ENCODE measurements at places on chromosomes 3 and 15. TPM values are rescaled to one million over a fixed set of nuclear protein-coding genes. Genes with fewer than 3 reads are reported as not detected.

Gene PLD1
- 16.4 TPM for total RNA-seq

DNA sequence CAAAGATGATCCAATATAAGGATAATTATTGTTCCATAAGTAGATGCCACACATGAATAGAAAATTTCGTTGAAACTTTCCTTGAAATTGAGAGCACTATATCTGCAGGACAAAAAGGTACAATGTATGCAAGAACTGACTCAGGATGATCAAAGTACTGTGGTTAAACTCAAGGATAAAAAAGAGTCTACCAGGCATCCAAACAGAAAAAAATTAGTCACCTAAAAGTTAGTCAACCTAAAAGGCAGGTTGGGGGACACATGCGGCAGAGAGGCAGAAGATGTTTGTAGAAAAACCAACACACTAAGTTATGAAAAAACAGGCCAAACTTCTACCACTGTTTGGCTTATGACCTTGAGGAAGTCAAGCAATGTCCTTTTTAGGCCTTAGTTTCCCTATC is 68.7 kb downstream of the GSK3B start:
- H3K4me3 ChIP-seq, result no peak overlapping the region
- no peak for DNase-seq
- no peaks in the 10 kb centered on the region for H3K27me3 ChIP-seq
- H3K27ac ChIP-seq, result peak overlapping the region; percentile 55
- H3K4me1 ChIP-seq, result peaks cover 52% of the 10 kb centered on the region
- H3K36me3 ChIP-seq, result no peaks in the 10 kb centered on the region

DNA sequence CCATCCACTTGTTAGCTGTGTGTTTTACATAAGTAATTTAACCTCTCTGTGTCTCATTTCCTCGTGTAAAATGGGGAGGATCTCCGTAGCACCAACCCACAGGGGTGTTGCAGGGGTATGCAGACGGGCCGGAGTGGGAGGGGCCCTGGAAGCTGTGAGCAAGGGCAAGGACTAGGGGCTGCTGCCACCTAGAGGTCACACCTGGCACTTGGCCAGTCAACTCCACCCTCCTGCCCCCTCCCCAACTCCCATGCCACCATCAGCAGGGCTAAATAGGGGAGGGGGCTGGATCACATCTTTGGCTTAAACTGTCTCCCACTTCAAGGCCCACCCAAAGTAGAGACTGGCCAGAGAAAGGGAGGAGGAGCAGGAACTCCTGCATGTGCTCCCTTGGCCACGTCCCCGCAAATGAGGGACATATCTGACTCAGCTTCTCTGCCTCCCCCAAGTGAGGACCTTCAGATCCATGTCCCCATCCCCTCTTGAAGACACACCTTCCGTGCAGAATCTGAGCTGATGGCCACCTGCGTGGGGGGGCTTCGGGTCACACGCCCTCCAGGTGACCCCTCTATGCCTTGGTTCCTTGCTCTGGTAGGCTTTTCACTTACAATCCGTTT is 2.6 kb downstream of the CCDC9B start:
- H3K27me3 ChIP-seq, result no peaks in the 10 kb centered on the region
- DNase-seq, result no peak
- H3K4me1 ChIP-seq, result peaks cover 96% of the 10 kb centered on the region
- H3K36me3 ChIP-seq, result peaks cover 3% of the 10 kb centered on the region
- H3K4me3 ChIP-seq, result peak overlapping the region; percentile 73
- peak overlapping the region; percentile 100 for H3K27ac ChIP-seq

GRCh38 chr3:157354722-157355121 is 81.9 kb upstream of the PTX3 start:
- peaks cover 27% of the 10 kb centered on the region for H3K4me1 ChIP-seq
- H3K36me3 ChIP-seq, result no peaks in the 10 kb centered on the region
- no peaks in the 10 kb centered on the region for H3K27me3 ChIP-seq
- H3K27ac ChIP-seq, result no peak overlapping the region

Gene CD200
- 1.8 TPM for total RNA-seq

Gene ZNF35
- 10.5 TPM for total RNA-seq

DNA sequence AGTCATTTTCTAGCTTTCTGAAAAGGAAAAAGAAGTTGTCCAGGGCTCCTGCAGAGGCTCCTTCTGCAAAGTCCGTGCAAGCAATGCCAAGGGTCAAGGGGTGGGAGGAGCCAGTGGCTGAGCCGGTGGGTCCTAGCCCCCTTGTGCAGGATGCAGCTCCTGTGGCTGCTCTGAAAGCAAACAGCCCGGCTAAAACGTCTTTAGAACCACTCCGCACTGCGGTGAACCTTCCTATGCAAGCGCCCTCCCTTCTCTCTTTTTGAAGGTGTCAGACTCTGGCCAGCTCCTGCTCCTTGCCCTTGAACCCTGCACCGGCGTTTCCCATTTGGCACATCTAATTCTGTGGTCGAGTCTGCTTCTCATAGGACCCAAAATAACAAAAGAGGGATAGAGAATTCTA is 183.1 kb downstream of the UACA start:
- peaks cover 2% of the 10 kb centered on the region for H3K36me3 ChIP-seq
- H3K27ac ChIP-seq, result no peak overlapping the region
- DNase-seq, result no peak

DNA sequence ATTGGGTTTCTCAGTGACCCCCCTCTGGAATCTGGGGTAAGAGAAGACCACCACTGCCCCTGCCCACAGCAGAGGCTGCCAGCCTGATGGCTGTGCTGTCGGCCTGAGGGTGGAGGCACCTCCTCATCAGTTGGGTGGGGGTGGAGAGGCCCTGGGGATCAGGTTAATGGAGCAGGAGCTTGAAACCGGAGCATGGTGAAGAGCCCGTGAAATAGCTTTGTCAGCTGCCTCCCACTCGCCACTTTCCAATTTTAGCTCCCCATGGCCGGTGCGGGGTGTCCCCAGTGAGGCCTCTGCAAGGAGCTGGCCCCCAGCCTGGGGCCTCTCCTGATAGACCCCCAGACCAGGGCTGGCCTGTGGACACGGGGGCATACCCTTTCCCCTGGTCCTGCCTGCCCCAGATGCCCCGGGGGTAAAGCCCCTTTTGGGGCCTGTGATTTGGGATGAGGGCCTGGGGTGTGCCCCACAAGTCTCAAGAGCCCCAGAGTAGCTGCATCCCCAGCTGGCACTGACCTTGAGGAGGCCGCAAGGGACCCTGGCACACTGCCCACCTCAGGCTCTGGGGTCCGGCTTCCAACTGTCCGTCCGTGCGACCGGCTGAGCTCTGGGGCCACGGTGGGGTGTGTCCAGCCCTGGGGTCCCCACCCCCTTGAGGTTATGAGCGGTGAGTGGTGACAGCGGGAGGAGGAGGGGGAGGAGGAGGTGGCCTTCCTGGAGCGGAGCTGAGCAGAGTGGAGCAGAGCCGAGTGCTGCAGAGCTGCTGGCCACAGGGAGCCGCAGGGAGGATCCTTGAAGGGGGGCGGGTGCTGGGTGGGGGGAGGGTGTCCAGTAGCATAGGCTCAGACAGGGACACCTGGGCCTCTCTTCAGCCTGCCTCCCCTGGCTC is at the start of gene HHATL:
Gene HHATL (minus strand): TSS at position 733 of the 886 bp plus-strand sequence. CDS start 1,972 bp downstream, outside the sequence.
- H3K4me3 ChIP-seq, result no peak within 1 kb of the TSS
- peaks cover 4% of the 10 kb centered on the region for H3K4me1 ChIP-seq
- DNase-seq, result no peak
- H3K27ac ChIP-seq, result no peak within 1 kb of the TSS
- H3K36me3 ChIP-seq, result no peaks in the 10 kb centered on the region

DNA sequence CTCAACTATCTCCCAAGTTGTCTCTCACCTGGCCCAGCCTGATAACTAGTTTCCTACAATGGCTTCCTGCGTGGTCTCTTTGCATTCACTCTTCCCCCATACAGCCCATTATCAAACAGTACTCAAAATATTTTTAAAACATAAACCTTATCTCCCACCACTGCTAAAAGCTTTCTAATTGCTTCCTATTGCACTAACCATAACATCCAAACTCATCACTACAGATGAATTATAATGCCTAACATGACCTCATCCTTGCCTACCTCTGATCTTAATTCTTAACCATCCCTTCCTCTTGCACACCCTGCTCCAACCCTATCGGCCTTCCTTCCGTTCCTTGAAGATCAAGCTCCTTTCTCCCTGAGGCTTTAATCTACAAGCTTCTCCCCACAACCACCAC is 17.0 kb downstream of the ACAP2 start:
- peaks cover 2% of the 10 kb centered on the region for H3K36me3 ChIP-seq
- peaks cover 16% of the 10 kb centered on the region for H3K4me1 ChIP-seq
- H3K27ac ChIP-seq, result no peak overlapping the region

Gene A4GNT
- not detected for total RNA-seq

GRCh38 chr3:45143673-45144671 is 2.2 kb downstream of the CDCP1 start:
- H3K4me3 ChIP-seq, result no peak overlapping the region
- DNase-seq, result no peak
- peaks cover 29% of the 10 kb centered on the region for H3K27me3 ChIP-seq
- no peak overlapping the region for H3K27ac ChIP-seq
- H3K36me3 ChIP-seq, result no peaks in the 10 kb centered on the region

GRCh38 chr15:58535337-58535736 is 103.5 kb downstream of the LIPC start:
- H3K4me3 ChIP-seq, result no peak overlapping the region
- H3K27me3 ChIP-seq, result no peaks in the 10 kb centered on the region
- H3K27ac ChIP-seq, result no peak overlapping the region
- H3K4me1 ChIP-seq, result peaks cover 12% of the 10 kb centered on the region

- peak overlapping the region; percentile 67 for H3K27ac ChIP-seq
- no peak overlapping the region for H3K4me3 ChIP-seq
- H3K4me1 ChIP-seq, result peaks cover 51% of the 10 kb centered on the region
- no peaks in the 10 kb centered on the region for H3K27me3 ChIP-seq
Measured at GRCh38 chr3:42846685-42847522, 28.8 kb downstream of the CYP8B1 start.

Gene CCK
- total RNA-seq, result not detected

- no peak for DNase-seq
- H3K4me1 ChIP-seq, result no peaks in the 10 kb centered on the region
- H3K27ac ChIP-seq, result no peak overlapping the region
- peaks cover 4% of the 10 kb centered on the region for H3K36me3 ChIP-seq
- H3K4me3 ChIP-seq, result no peak overlapping the region
Measured at GRCh38 chr3:13950042-13950441, 70.2 kb upstream of the WNT7A start.

GRCh38 chr15:79117442-79118204 is 27.0 kb upstream of the RASGRF1 start:
- DNase-seq, result no peak
- no peak overlapping the region for H3K4me3 ChIP-seq
- H3K36me3 ChIP-seq, result no peaks in the 10 kb centered on the region
- H3K4me1 ChIP-seq, result peaks cover 2% of the 10 kb centered on the region

GRCh38 chr3:138594935-138595610 is 1.0 kb upstream of the CEP70 start:
- H3K36me3 ChIP-seq, result no peaks in the 10 kb centered on the region
- H3K27me3 ChIP-seq, result no peaks in the 10 kb centered on the region
- H3K4me3 ChIP-seq, result no peak overlapping the region
- peak overlapping the region; percentile 63 for H3K27ac ChIP-seq
- no peak for DNase-seq
- peaks cover 12% of the 10 kb centered on the region for H3K4me1 ChIP-seq

GRCh38 chr3:121821421-121822199 is 13.2 kb downstream of the IQCB1 start:
- H3K27ac ChIP-seq, result no peak overlapping the region
- no peak overlapping the region for H3K4me3 ChIP-seq
- H3K4me1 ChIP-seq, result peaks cover 11% of the 10 kb centered on the region
- H3K27me3 ChIP-seq, result no peaks in the 10 kb centered on the region

DNA sequence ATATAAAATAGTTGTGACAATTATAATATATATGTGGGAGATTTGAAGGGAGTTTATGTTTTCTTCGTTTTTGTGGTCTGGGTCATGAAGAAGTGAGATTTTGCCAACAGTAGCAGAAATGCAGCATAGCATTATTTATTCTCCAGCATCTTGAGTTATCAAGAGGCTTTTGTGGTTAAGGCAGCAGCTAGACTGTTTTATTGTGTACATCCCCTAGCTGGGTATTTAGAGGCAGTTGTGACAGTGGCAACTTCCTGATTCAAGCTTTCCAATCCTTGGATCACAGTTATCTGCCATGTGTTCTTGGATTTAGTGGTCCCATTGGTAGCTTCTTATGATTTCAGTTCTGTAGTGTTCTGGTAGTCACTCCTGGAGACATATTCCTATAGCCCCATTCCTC is 29.0 kb downstream of the ARIH1 start:
- H3K36me3 ChIP-seq, result no peaks in the 10 kb centered on the region
- peaks cover 36% of the 10 kb centered on the region for H3K4me1 ChIP-seq
- H3K27ac ChIP-seq, result no peak overlapping the region
- H3K27me3 ChIP-seq, result no peaks in the 10 kb centered on the region
- no peak for DNase-seq
- H3K4me3 ChIP-seq, result no peak overlapping the region

- no peaks in the 10 kb centered on the region for H3K27me3 ChIP-seq
- H3K36me3 ChIP-seq, result no peaks in the 10 kb centered on the region
- no peak for DNase-seq
- no peaks in the 10 kb centered on the region for H3K4me1 ChIP-seq
- no peak overlapping the region for H3K27ac ChIP-seq
Measured at GRCh38 chr15:36053746-36054145, 507.8 kb upstream of the DPH6 start.

GRCh38 chr3:64616953-64617352 is 70.8 kb downstream of the ADAMTS9 start:
- no peak for DNase-seq
- H3K4me1 ChIP-seq, result peaks cover 8% of the 10 kb centered on the region
- H3K27me3 ChIP-seq, result no peaks in the 10 kb centered on the region
- H3K27ac ChIP-seq, result no peak overlapping the region
- peaks cover 11% of the 10 kb centered on the region for H3K36me3 ChIP-seq
- no peak overlapping the region for H3K4me3 ChIP-seq

DNA sequence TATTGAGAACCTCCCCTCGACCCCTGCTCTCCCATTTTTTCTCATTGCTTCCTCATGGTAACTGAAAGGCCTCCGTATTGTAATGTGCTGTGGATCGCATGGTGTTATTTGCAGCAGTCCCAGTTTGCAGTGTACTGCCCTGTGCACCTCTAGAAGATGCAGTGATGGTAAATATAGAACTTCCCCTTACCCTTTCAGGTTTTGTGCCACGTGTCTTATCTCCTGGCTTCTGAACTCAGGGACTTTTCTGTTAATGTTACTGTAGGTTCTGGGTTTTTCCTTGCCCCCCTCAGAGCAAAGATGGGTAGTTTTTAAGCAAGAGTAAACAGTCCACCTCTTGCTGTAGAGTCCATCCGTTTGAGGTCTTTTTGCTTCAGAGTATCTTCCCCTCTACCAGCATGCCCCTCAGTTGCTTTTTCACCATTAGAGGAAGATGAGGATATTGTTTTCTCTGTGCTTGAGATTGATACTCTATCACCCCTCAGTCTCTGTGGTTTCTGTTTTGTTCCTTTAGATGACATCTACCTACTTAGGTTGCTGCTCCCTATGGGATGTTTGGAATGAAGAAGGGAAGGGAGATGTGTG is 22.4 kb downstream of the CHD2 start:
- peak overlapping the region; percentile 60 for H3K27ac ChIP-seq
- no peaks in the 10 kb centered on the region for H3K27me3 ChIP-seq
- H3K4me3 ChIP-seq, result no peak overlapping the region
- peaks cover 62% of the 10 kb centered on the region for H3K4me1 ChIP-seq

Gene SLC35G2
- total RNA-seq, result 3.8 TPM

GRCh38 chr15:96331945-96332636 is 1.6 kb downstream of the NR2F2 start:
- H3K27ac ChIP-seq, result peak overlapping the region; percentile 100
- peaks cover 53% of the 10 kb centered on the region for H3K36me3 ChIP-seq
- no peak for DNase-seq

Gene KBTBD13
- total RNA-seq, result not detected

DNA sequence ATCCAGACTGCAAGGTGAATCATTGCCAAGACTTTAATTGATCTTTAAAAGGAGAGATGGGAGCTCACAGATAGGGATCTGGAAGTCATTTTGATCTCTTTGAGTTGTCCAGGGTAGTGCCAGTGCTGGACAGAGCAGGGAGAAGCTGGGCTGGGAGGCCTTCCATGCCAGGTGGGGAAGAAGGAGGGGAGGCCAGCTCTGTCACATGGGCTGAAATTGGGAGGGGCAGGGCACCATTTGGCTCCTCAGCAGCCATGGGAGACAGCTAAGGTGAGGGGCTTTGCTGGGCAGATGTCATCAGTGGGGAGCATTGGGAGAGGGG is 23.4 kb downstream of the SMAD6 start:
- no peak overlapping the region for H3K4me3 ChIP-seq
- no peak for DNase-seq
- peaks cover 65% of the 10 kb centered on the region for H3K4me1 ChIP-seq
- peak overlapping the region; percentile 84 for H3K27ac ChIP-seq
